ENCODE measurements at places on chromosomes 3 and 15.

DNA sequence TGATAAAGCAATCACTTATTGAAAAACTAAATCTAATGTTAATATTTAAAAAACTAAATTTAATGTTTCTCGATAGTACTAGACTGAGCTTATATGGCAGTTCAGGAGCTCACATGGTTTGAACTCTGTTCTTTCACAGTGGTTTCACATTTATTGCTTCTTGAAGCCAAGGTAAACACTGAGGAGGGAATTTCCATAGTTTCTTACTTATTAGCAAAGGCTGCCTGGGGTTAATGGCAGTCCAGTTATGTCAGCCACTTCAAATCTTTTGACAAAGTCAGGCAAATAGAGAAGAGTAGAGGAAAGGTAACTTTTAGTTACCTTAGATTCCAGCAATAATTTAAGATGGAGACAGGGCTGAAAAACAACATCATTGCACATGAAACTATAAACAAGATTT, 831.5 kb downstream of the ROBO2 start:
- no peak for DNase-seq

DNA sequence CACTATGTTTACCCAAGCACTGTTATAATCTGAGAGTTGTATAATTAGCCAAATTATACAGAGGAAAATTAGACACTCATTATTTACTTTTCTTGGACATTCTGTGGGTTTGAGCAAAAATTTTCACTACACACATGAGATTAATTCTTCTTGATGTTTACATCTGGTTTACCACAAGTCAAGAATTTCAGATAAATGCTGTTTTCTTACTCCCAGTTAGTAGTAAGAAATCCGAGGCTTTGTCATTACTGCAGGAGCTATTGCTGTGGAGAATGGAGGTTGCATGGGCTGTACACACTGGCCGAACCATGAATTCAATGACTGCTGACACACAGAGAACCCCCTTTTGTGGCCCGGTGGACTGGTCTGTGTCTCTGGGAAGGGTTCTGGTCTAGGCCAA, 207.7 kb upstream of the CFAP20DC start:
- DNase-seq, result no peak

- no peak for DNase-seq
These were observed 15.6 kb downstream of the IL20RB start for GRCh38 chr3:136973352-136973751.

DNA sequence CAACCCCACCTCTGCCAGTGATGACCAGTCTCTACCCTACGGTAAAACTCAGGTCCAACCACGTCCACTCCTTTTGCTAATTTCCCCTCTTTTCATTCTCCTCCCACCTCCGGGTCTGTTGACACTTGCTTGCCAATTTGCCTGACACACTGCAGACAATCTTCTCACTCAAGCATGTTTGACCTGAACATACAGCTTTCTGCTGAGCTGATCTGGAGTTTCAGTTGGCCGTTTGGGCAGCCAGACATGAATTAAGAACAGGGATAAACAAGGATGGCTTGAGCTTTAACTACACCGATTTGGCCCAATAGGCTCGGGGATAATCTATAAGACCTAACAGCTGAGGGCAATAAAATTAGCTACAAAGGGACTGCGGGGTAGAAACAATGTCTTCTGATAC, 758.6 kb upstream of the CFAP20DC start:
- DNase-seq, result no peak

GRCh38 chr3:50418850-50419249, 59.5 kb upstream of the TMEM115 start:
- no peak for DNase-seq

DNA sequence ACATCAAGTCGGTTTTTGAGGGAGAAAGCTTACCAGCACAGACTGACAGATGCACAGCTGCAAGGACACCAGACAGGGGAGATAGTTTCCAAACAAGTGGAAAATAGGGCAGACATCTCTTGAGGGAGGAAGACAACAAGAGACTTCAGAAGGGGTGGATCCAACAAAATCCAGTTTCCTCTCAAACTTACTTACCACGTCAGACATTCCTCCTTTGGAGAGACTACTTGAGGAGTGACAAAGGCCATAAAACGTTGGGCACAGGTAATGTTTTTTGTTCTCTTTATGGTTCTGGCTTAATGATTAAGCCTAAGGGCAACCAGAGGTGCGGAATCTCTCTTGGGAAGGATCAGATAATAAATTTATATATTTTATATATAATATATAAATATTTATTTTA, 76.1 kb downstream of the CD200 start:
- no peak for DNase-seq

DNA sequence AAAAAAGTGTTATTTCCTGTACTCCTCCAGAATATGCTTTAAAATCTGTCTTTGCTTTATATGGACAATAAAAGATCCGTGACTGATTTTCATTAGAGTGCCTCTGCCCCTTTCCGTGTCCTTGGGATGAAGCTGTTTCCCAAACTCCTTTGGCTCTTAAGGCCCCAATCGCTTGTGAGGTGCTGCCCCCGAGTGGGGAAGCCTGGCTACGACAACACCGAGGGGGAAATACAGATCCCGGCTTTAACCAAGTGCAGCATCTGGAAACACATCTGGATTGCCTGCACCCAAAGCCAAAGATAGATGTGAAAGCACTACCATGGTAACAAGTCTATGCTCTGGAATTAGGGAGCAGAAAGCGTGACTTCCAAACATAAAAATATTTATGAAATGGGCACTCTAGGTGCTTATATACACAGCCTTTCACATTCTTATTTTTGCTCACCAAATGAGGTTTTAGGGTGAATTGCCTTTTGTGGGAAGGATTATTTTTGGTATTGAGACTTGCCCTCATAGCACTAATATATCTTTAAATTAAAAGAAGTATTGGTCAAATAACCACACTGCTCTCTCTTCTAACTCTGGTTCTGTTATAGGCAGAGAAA, 40.6 kb upstream of the ADCY5 start:
- DNase-seq, result peak; percentile 6

DNA sequence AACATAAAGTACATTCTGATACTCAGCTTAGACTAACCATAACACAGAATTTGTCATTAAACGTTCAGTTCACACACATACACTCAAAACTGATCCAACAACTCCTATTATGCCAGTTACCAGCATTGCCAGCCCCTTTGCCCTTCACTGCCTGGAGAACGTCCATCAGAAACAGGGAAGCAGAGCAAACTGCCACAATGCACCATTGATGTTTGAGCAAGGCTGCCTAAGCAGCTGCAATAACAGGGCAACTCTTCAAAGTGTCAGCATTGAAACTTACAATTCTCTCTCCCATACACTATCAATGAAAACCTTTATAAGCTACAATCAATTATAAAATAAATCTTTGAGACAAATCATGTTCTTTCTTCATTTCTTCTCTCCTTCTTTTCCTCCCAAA, 85.1 kb downstream of the ZBTB20 start:
- DNase-seq, result no peak

DNA sequence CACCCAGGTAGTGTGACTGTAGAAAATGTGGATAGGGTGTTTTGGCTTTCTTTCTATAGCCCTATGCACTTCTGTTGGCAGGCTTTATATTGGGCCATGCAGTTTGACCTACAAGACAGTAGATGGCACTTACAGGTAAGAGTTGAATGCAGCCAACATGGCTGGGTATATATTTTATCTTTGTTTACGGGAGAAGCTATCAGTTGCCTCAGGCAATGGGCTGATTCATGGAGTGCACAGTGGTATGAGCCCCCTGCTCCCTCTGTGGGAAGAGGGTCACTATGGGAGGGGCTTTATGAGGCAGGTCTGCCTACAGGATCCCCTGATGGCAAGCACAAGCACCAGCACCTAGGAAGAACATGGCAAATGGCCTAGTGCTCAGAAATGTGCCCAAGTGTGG, 301.2 kb upstream of the CDIN1 start:
- no peak for DNase-seq

- DNase-seq, result no peak
These were observed 535.1 kb downstream of the NLGN1 start for GRCh38 chr3:173932624-173933023.

DNA sequence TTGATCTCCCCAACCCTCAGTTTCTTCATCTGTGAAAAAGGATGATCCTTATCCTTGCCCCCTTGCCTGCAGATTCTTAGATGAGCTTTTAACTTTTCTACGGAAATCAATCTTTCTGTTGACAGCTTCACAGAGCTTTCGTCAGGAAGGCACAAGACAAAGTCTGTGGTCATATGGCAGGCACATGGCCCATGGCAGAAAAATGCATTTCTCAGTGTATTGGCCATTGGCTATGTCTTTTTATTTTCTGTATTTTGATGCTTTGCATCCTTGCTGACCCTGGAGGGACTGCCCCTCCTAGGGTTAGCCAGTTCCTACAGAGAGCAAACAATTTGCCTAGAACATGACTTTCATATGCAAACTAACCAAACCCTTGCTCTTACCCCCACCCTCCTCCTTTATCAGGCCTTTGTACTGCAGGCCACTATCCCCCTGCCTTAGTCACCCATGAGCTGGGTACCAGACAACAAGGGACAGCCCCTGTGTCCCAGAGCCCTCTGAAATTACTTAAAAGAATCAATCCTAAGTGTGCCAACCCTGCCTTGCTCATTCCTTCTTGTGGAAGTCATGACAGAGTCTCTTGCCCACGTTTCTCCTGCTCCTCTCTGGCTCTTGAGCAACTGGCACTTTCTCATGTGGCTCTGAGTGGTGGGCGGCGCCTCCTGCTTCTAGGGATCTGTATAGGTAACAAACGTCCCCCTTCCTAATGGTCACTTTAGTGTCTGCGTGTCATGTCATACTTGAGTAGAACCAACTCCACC, 24.1 kb upstream of the NOX5 start:
- DNase-seq, result no peak

DNA sequence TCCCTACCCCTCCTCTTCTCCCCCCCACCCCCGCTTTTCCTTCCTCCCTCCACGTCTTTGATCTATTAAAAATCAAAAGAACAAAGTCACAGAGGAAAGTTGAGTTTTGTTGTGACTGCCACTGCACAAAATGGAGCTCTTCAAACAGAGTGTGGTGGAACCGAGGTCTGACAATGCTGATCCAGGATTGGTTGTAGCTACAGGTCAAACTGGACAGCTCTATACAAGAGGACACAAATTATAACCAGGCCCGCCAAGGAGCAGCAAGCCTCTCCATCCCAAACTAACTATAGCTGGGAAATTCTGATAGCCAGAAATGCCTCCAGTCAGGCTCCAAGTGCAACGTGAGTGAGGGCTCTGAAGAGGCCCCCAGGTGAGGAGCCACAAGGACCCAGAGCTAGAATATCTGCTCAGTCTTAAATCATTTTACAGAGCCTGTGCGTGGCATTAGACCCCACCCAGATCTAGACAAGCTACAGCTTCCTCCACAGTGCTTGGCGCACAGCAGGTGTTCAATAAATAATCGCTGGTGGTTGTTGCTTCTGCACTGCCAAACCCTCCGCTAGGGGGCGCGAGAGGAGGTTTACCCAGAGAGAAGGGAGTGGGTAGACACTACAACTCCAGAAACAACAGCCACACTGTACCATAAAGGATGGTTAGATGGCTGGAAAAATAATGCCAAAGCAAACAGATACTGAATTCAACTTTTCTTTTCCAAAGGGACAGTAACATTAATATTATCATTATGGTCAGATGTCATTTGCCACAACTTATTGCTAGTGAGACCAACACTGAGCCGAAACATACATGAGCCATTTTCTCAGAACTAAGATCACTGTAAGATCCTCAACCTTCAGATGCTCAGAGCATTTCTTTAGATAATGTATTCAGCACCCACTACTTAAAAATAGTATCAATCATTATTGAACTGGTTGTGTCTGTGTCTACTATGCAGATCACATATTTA, 44.6 kb downstream of the ZIC4 start:
- DNase-seq, result peak; percentile 26

DNA sequence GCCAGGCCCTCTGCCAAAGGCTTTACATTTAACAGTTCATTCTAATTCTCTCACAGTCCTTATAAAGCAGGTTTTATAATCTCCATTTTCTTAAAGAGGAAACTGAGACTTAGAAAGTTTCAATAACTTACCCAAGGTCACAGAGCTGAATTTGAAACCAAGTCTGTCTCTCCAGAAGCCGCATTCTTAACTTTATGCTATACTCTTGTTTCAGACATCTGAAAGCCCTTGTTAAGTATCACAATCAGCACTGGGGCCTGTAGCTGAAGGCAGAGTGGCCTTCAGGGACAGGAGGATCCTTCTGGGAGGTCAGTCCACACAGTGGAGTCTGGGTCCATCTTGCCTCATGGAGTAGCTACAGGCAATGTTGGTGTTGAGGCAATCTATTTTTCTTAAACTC, 27.9 kb downstream of the LRRN1 start:
- DNase-seq, result no peak

- DNase-seq, result no peak
These were observed 31.0 kb downstream of the P3H2 start for GRCh38 chr3:190089711-190090110.

- DNase-seq, result no peak
These were observed 81.4 kb downstream of the MBNL1 start for GRCh38 chr3:152350139-152350538.

- no peak for DNase-seq
These were observed 38.4 kb downstream of the LIMD1 start for GRCh38 chr3:45632956-45633355.

- no peak for DNase-seq
These were observed 19.2 kb downstream of the GNB4 start for GRCh38 chr3:179432021-179432420.

GRCh38 chr15:37810381-37810780, 124.1 kb upstream of the TMCO5A start:
- DNase-seq, result no peak

GRCh38 chr3:105518806-105519418, 152.2 kb downstream of the ALCAM start:
- DNase-seq, result peak; percentile 48

DNA sequence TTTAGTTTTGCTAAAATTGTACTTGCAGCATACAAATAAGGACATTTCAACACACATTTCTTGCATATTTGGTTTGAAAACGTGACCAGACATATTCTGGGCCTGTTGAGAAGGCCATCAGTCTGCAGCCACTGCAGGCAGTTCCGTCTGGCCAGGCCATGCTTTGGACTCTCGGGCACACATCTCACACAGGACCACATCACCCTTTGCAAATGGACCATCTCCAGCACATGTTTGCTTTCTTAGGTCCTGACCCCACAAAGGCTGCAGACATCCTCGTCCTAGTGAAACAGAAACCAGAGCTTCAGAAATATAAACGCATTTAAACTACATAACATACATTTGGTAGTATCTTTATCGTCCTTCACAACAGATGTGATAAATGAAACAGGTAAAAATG, 24.1 kb downstream of the GABRA5 start:
- no peak for DNase-seq

DNA sequence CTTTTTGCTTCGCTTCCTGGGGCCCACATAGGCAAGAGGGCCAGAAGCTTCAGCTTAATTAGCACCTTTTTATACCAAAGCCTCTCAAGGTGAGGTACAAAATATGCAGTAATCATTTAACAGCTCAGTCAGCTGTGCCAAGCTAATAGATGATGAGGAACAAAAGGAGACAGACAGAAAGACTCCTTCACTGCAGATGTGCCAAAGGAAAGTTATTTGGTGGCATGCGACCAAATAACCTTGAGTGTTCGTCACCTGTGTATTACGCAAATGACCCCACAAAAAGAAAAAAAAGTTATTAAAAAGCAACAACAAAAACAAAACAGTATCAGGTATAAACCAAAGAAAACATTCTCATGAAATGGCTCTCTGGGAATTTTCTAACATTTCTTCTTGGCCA, 325.8 kb upstream of the IGF1R start:
- no peak for DNase-seq
